ENCODE measurements at places on chromosomes 5 and 9. TPM values are rescaled to one million over a fixed set of nuclear protein-coding genes. Genes with fewer than 3 reads are reported as not detected.

The ZNF879 gene
- total RNA-seq: 3.3 TPM

The FOXD4L3 gene
- not detected for total RNA-seq

The CARTPT gene
- total RNA-seq: not detected

The PCDHGC3 gene
- total RNA-seq: 46.8 TPM

The PCDHGA4 gene
- total RNA-seq: 4.7 TPM

The DAPK1 gene
- total RNA-seq: 38.3 TPM

The NDFIP1 gene
- 56.5 TPM for total RNA-seq

The GABRG2 gene
- not detected for total RNA-seq

The PCDH1 gene
- total RNA-seq: 43.8 TPM

- no peak for DNase-seq
These were observed 303.0 kb upstream of the PDE4D start for GRCh38 chr5:60196385-60197113.

- no peak for DNase-seq
These were observed 8.3 kb upstream of the PTBP3 start for GRCh38 chr9:112341730-112342129.

GRCh38 chr9:115880221-115880885, 273.2 kb upstream of the PAPPA start:
- no peak for DNase-seq

DNA sequence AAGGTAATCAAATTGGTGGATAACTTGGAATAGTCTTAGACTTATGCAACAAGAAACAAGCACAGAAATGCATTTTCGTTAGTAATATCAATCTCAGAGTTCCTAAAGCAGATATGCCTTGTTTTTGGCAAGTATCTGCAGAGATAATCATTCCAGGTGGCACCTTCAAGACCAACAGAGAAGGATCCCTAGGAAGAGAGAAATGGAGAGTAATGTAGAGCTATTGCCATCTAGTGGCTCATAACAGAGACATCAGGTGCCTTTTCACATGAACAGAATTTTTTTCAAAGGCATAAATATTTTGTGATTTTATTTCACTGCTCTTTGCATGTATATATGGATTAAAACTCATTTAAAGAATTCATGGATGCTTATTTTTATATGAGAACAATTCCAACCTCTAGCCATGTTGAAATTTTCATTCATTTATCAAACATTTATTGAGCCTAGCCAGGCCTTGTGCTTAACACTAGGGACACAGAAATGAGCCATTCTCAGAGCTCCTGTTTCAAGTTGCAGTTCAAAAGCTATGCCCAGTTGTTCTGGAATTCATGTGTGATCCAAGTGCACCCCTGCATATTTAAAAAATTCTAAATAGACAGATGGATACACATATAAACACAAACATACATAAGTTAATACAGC, 117.5 kb upstream of the OR13F1 start:
- DNase-seq: no peak

DNA sequence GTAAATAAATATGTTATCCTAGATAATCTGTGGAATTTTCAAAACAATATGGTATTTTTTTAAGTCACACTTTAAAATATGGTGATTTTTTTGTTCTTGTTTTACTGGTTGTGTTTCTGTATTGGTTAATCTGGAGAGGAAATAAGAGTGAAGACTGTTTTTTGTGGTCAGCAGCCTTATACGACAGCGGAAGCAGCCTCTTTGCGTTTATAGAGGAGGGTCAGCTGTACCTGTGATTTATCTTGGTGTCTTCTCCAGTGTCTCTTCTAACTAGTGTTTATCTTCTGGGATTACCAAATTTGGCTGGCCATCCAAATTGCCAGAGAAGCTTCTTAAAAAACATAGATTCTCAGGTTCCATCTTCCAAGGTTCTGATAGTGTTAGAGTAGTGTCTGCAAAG, 58.7 kb downstream of the ICE1 start:
- DNase-seq: no peak

DNA sequence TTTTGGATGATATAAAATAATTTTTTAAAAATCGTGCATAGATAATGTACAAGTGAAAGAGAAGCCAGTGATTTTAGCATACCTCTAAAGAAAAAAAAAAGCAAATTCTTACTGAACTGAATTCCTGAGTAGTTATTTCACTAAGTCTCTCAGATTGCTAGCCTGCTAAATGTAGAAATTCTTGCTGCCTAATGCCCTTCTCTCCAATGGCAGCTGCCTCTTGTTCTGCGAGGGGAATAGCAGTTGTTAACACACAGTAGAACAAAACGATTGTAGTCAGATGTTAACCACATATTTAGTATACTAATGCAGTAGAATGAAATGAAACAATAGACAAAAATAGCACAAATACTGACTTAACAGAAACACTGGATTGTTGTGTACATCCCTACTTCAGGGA, 26.8 kb downstream of the SMAD5 start:
- DNase-seq: no peak

GRCh38 chr5:40842351-40842750, 1.2 kb downstream of the CARD6 start:
- DNase-seq: no peak

DNA sequence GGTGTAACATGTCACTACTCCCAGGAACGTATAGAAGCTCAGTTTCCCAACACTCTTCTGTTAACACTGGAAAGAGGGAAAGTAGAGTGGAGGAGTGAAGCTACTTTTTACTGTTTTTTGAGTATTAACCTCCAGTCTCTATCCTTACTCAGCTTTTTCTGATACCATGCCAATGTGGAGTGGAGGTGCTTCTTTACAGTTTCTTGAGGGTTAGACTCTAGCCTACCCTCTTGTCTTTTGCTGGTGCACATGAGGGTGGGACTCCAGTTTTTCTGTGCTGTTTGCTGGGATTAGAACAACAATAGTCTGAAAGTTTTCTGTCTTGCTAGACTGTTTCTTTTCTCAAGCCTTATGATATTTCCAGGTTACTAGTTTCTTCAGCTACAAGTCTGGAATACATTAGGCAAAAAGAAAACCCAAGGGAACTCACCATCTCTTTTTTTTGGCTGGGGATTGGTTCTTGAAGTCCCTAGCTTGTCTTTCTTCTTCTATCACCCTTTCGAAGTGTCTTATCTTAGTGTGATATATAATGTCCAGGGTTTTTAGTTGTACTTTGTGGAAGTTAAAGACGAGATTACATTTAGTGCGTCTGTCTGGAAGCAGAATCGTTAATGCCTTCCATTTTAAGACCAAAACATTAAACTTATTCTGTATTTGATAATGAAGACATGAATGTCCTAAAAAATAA, 35.9 kb downstream of the PRR16 start:
- no peak for DNase-seq

- no peak for DNase-seq
These were observed 734 bp downstream of the KIF27 start for GRCh38 chr9:83920469-83920926.

DNA sequence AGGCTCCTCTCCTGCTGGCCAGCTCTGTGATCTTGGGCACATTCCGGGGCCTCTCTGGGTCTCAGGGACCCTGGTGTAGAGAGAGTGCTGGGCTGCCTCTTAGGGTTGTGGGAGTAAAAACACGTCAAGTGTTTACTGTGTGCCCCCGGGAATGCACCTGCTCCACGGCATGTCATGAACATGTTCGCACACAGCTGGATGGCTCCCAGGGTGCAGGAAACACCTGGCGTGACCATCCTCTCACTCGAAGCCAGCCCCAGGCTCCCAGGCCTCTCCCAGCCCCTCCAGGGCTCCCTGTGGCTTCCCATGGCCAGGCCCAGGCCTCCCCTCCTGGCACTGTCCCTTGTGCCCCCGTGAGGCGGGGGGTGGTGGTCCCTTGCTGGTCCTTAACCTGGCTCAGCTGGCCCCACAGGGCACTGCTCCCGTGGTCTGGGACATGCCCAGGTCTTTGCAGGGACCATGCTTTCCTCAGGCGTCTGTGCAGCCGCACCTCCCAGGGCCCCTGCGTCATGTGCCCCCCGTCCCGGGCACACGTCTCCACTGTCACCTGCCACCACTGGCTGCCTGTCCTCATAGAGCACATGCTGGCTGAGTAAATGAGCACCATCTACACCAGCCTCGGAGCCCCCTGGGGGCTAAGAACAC, 44.9 kb downstream of the SLC6A3 start:
- no peak for DNase-seq

- no peak for DNase-seq
These were observed 841 bp downstream of the ASB6 start for GRCh38 chr9:129640871-129641749.

DNA sequence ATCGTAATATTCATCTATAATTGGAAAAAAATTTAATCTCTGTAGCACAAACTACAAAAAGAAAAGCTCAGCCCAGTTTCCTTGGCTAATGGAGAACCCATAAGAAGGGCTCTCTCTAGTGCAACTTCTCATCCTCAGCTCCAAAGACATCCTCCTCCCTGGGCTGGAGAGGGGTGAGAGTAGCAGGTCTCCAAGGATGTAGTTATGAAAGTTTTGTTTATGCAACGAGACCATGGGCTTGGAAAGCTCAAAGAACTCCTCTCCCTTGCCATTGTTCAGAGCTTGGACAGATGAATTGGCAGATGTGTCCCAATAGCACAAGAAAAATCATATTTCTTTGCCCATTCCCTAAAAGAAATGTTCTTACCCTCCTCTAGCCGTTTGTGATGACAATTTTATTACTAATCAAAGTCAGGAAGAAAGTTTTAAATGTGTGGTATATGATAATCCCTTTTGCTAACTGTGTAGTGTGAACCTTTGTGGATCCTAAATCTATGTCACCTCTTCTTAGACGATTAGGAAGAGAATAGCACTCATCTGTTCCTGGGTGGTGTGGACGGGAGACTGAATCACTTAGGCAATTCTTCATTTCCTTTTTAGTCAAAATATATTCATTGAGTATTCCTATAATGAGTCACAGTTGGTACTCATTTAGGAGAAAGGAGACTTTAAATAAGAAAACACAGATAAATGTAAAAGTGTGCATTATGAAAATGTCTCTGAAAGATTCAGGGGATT, 52.2 kb downstream of the GARNL3 start:
- no peak for DNase-seq

DNA sequence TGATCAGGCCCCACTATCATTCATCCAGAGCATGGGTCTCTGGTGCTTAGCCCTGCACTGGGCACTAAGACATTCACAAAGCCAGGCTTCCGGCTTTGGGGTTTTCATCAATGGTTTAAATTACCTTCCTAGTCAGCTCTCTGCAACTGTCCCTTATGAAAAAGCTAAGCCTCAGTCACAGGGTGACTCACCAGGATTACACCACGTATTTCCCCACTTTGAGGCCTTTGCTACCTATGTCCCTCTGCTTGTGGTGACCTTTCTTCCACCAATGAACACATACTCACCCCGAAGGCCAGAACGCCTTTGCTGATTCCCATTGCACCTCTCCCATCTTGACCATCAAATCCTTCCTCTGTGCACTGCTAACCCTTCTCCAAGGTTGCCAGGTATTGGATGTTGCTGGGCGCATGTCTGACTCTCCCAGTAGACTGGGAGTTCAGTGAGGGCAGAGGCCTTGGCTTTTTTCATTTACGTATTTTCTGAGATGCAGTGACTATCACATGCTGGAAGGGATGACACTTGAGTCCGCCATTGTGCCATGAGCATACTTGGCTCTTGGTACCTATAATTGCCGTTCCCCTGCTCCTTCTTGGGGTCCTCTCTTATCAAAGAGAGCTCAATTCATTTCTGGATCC, 58.7 kb upstream of the TNFSF8 start:
- no peak for DNase-seq

- no peak for DNase-seq
These were observed 7.8 kb upstream of the ANP32B start for GRCh38 chr9:97975376-97975775.

GRCh38 chr9:120161776-120162175, 418.2 kb downstream of the CDK5RAP2 start:
- DNase-seq: no peak

- no peak for DNase-seq
These were observed 4.2 kb downstream of the ZNF79 start for GRCh38 chr9:127428348-127428747.

GRCh38 chr5:65248896-65249295, 232.8 kb downstream of the ADAMTS6 start:
- DNase-seq: no peak

DNA sequence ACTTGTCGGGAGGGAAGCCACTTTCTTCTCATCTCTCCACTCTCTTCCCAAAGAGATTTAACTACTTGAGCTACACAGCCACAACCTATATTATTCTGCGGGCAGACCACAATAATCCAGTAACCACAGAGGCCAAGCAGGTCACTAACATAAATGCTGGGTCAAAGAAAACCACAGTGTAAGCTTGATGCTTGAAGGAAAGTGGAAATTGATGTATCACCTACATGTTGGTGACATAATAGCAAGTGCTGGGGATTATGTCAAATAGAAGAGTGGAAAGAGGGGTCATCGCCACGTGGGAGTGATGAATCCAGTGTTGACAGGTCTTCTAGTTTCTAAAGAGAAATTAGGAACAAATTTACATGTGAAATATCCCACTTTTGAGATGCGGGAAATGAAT, 40.9 kb downstream of the RFK start:
- DNase-seq: no peak

DNA sequence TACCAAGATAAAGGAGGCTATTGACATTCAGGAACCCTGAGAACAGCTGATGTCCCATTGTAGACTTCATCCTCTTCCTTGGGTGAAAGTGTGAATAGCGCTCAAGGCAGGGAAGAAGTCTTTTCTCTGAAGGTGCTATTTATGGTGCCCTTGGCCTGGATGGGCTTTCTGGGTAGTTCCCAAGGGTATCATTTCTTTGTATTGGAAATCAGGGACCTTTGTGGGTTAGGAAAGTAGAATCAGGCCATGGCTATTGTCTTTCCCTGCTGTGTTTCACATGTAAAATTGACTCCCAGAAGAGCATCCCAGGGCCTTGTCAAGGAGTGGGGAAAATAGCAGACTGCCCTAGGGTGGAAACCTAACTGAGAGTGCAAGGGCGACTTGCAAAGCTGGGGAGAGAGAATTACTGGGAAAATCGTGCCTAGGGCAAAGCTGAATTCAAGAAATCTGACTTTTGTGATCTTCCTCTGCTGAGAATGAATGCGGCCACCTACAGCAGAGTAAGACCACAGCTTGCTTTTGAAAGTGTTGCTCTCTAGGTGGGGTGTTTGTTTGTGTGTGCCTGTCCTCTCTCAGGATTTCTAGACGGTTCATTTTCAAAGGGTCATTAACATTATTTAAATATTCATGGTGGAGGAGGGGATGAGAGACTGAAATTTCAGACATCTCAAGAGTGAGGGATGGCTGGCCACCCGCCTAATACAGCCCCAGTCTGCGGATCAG, 160.6 kb downstream of the C9orf152 start:
- no peak for DNase-seq

DNA sequence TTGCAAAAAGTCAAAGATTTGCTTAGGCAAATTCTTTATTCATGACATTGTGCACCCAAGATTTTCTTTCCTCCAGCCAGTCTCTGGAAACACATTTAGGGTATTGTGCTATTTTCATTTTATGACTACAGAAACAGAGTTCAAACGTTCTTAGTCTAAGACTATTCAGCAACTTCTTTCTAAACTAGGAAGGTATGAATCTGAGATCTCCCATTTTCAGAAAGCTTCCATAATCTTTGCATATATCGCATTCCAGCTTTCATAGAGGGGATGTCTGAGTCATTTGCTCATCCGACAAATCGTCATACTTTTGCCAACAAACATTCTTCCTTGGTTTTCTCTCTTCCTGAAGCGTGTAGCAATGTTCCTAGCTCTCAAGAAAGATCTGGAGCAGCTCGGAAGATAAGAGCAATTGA, 1.6 kb upstream of the PAPPA start:
- DNase-seq: no peak

GRCh38 chr5:67844924-67845323, 370.6 kb upstream of the PIK3R1 start:
- DNase-seq: no peak
